ENCODE measurements at places on chromosomes 1 and 21.

DNA sequence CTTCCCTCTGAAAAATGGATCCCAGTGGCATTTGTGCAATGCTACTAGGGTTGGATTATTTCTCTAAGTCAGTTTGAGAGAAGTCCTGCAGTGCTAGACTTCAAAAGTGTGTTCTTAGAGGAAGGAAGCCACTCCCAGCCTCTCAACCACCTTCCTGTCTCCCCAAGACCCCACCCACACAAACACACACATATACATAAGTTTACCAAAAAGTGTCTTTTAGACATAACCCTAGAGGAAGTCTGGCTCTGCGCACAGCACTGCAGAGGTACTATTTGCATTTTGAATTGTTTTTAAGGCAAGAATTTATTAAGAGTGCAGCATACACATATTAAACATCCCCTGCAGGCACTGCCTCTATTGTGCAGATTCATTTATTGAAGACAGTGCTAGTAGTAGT, 127.3 kb downstream of the HHIPL2 start:
- no peak for DNase-seq

DNA sequence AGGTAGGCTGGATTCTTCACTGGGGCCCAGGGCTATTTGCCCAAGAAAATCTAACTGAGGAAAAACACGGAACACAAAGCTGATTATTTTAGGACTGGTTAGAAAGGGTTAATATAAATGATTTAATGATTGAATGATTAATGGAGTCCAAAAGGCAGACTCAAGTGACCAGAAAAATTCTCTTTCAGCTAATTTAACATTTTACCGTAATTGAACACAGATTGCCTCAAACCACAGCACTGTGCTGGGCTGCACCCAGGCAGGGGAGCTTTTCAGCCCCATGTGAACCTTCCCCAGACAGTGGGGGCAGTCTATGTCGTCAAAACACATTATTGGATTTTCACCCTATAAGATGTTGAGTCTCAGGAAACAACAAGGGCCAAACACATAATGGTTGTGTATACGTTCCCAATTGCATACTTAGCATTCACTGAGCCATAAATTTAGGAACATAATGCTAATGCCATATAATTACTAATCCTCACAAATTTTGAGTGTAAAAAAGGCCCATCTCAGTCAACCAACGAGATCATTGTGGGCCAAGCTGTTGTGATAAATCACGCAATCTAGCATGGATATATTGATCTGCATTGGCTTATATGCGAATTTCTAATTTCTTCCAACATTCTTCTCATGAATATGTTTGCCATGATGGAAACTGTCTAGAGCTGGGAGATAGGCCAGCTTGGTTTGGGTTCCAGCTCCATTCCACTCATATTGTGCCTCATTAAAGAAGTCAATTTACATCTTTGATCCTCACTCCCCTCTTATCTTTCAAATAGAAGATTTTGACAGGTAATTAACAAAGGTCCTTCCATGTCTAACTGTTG, 27.7 kb downstream of the DSCAM start:
- DNase-seq, result peak; percentile 66

- no peak for DNase-seq
Observed at GRCh38 chr1:26542771-26543451, 13.3 kb downstream of the RPS6KA1 start.

DNA sequence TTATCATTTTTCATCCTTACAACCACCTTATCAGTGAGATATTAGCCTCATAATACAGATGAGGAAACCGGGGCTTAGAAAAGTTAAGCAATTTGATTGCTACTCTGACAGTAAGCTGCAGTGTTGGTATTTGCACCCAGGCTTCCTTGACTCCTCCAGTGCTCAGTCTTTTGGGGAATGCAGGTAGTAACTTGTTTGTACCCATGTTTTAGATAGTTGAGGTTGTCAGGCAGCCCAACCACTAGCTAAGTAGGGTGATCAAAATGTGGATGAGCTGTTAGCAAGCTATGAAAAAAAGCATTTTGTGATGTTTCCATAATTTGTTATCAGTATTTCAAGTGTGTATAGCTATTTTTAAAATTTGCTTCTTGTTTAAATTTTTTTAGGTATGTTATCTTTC, 80.8 kb downstream of the SASS6 start:
- DNase-seq, result no peak

DNA sequence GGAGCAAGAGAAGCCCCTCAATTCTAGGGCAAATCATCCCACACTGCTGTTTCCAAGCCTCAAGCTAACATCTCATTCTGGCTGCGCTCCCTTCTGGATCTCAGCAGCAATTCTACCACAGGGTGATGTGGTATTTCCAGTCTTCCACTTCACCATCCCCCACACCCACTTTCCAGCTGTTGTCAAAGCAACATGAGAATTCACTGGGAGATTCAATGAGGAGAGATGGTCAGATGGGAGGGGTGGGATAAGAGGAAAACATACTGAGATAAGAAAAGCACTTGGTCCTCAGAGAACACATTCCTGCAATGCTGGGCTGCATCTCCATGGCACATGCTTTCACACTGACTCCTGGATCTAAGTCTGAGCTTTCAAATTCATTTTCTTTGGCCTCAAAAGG, 47.3 kb upstream of the LRRC52 start:
- peak; percentile 1 for DNase-seq

GRCh38 chr1:32172621-32173245, 6.7 kb upstream of the TXLNA start:
- no peak for DNase-seq

- no peak for DNase-seq
Observed at GRCh38 chr1:223074445-223075300, 68.4 kb downstream of the TLR5 start.

DNA sequence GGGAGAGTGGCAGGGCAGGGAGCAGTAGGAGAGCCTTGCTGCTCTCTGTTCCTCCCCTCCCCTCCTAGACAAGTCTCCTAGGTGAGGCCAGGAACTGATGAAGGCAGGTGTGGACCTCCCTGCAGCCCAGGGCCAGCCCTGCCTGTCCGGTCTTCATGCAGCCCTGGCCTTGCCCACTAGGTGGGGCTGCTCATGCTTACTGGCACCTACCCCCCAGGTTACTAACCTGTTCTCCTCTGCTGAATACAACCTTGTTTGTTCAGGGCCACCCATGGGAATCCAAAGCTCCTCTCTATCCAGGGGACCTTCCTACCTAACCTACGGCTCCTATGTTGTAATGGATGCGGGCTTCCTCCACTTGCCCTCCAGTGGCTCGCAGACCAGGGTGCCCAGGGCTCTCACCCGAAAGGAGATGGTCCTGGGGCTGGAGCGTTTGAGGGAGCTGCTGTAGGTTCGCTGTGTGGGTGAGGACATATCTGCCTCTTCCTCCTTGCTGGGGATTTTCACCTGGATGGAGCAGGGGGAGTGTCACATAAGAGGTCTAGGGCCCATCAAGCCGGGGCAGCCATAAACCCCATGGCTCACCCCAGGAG, 7.9 kb upstream of the TNNT2 start:
- DNase-seq, result no peak

- no peak for DNase-seq
Observed at GRCh38 chr21:42653231-42654061, at the start of gene PDE9A. Gene PDE9A (plus strand): TSS chr21:42653621. CDS start chr21:42653815, 194 bp downstream.

- DNase-seq, result no peak
Observed at GRCh38 chr1:20381045-20381641, 90.5 kb downstream of the VWA5B1 start.

GRCh38 chr1:27031235-27032118, 18.8 kb upstream of the TENT5B start:
- DNase-seq, result no peak

DNA sequence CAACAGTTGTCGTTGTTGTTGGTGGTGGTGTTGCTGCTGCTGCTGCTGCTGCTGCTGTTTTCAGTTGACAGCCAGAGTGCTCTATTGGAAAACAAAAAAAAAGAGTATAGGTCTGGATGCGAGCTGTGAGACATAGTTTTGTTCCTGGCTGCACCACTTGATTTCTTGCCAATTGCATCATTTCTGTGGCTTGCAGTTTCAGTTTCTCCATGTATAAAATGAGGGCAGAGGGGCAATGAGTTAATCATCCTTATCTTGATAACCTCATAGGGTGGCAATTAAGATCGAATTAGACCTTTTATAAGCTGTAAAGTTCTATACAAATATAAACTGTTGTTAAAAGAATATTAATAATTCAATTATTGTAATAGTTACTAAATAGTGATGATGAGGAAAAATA, 156.7 kb downstream of the DMRTA2 start:
- peak; percentile 22 for DNase-seq

DNA sequence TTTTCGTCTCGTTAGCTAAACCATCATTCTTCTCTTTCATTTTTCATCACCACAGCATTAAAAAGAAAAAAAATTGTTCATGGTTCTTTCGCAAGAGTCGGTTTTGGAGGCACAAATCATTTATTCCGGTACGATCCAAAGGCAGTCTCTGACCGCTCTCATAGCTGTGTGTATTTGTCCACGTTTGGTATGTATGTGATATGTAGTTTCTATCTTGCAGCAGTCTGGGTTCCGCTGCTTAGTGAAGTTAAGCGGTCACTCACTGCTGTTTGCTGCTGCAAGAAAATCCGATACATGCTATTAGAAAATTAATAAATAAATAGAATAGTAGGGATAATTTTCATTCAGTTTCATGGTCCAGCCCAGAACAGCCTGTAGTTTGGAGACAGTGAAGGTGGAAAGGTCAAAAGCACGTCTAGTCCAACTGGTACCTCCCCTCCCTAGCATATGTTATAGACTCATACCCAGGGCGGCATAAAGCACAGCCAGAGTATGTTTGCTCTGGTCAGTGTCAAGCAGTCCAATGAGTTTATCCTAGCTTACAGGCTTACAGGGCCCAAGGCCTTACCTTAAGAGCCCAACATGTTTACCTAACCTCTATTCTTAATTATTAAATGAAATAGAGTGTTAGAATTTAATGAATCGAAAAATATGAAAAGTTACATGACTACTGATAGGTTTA, 2.5 kb downstream of the FMN2 start:
- no peak for DNase-seq

DNA sequence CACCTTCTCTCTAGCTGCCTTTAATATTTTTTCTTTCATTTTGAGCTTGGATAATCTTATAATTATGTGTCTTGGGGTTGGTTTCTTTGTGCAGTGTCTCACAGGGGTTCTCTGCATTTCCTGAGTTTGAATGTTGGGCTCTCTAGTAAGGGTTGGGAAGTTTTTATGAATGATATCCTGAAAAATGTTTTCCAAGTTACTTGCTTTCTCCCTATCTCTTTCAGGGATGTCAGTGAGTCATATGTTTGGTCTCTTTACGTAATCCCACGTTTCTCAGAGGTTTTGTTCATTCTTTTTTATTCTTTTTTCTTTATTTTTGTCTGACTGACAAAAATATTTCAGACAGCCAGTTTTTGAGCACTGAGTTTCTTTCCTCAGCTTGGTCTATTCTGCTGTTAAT, 55.4 kb upstream of the CCDC190 start:
- peak; percentile 33 for DNase-seq

DNA sequence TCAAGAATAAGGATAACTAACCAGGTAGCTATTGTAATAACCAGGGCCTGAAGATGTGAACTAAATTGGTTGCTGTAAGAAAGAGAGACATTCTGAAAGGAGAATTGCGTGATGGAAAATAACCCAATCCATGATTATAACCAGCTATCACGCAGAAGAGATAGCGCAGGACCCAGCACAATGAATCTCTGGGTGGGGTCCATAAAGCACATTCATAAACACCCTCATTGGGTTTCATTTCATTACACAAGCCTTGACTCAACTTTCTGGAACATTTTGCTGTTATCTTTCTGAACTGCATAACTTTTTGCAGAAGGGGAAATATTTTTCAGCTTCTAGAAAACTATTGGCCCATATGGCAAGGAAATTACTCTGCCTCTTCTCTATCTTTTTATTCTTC, 45.3 kb upstream of the CDC7 start:
- no peak for DNase-seq

DNA sequence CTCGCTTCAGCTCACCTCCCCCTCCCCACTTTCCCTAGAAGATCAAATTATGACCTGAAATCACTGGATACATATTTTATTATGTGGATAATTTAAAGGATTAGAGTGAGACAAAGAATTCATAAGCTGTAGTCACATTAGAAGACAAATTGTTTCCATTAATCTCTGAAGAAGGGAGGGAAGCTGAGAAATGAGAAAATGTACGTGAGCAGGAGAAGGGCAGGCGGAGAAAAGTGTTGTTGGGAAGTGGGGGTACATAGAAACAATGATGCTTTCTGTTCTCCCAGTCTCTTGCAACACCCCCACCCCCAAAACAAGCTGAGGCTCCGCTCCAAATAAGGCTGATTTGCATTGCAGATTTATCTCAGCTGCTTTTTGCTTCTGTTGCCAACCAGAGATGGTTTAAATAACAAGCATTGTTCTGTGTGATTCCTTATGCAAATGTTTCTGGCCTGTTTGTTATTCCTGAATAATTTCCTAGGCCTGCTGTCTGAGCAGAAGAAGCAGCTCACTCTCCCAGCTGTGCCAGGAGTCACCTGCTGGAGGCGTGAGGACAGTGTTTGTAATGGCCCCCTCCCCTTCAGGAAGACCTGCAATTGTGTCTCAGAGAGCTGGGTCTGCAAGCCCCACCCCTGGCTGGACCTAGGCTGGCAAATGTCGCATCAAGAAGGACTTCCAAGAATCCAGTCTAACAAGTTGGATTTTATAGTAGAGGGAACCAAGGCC, 121.8 kb upstream of the TNR start:
- DNase-seq, result no peak

- no peak for DNase-seq
Observed at GRCh38 chr21:38622081-38622826, 124.0 kb upstream of the ERG start.

GRCh38 chr1:162943622-162944021, 82.6 kb upstream of the CCDC190 start:
- DNase-seq, result no peak

- DNase-seq, result no peak
Observed at GRCh38 chr1:37825506-37825905, 17.5 kb upstream of the YRDC start.

DNA sequence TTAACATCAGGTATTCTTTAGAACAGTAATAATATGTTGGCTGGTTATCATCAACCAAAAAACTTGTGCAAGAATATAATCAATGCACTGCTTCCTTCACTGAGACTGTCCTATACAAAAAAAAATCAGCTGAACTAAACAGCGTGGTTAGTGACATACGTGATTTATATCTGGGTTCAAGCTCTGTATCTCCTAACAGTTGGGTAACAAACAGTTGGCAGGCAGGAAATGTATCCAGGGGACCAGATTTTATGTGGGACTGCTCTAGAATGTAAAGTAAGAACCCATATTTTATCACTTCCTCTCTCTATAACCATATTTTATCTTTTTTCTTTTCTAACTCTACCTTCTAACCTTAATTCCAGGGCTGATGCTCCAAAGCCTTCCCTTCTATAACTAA, 8.0 kb downstream of the ACBD6 start:
- DNase-seq, result no peak

- DNase-seq, result no peak
Observed at GRCh38 chr1:235409042-235409820, 42.0 kb downstream of the TBCE start.

DNA sequence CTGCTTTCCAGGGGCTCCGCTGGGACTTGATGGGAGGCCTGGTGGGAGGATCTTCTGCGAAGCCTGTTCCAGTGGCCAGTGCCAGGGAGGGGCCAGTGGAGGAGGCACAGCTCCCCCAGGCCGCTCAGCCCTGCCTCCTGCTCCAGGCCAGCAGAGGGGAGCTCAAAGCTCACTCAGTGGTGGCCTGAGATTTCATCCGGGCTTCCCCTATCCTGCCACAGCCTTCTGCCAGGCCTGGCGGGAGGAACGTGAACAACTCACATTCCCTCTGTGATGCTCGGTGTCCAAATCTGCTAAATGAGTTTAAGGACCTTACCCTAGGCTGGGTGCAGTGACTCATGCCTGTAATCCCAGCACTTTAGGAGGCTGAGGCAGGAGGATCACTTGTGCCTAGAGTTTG, 3.3 kb downstream of the CLCNKB start:
- DNase-seq, result no peak
